ENCODE measurements at places on chromosomes 5 and 9.
A peak's percentile ranks its signal among the peaks of the same experiment; 100 is the strongest.

- H3K4me3 ChIP-seq, result no peak overlapping the region
- H3K27me3 ChIP-seq, result no peaks in the 10 kb centered on the region
- no peaks in the 10 kb centered on the region for H3K36me3 ChIP-seq
- no peak overlapping the region for H3K27ac ChIP-seq
- no peaks in the 10 kb centered on the region for H3K4me1 ChIP-seq
Observed at GRCh38 chr5:80615266-80615914, 39.1 kb upstream of the MSH3 start.

GRCh38 chr5:139064613-139065012 lies 133.6 kb downstream of the SIL1 start:
- H3K4me1 ChIP-seq, result peaks cover 56% of the 10 kb centered on the region
- no peaks in the 10 kb centered on the region for H3K36me3 ChIP-seq
- H3K27ac ChIP-seq, result peak overlapping the region; percentile 46
- H3K4me3 ChIP-seq, result no peak overlapping the region

DNA sequence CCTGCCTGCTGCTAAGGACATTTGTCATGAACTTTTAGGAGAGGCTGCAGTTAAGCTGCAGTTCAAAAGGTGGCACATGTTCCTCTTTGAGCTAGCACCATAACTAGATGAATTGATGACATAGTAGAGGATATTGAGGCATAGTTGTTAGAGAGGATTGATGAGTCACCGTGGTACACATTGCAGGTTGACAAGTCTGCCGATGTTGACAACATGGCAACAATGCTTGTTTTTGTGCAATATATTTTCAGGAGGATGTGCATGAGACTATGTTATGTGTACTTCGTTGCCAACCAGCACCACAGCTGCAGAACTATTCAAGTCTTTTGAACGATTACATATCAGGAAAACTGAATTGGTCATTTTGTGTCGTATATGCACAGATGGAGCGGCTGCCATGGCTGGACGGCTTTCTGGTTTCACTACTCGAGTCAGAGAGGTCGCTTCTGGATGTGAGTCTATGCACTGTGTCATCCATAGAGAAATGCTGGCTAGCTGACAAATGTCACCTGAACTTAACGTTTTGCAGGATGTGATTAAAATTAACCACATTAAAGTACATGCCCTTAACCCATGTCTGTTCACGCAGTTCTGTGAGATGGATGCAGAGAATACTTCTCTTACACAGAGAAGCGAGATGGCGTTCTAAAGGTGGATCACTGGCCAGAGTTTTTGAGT lies 24.2 kb downstream of the ANP32B start:
- no peaks in the 10 kb centered on the region for H3K27me3 ChIP-seq
- no peak for DNase-seq
- H3K4me1 ChIP-seq, result peaks cover 25% of the 10 kb centered on the region

- no peaks in the 10 kb centered on the region for H3K36me3 ChIP-seq
- no peaks in the 10 kb centered on the region for H3K4me1 ChIP-seq
- H3K4me3 ChIP-seq, result no peak overlapping the region
- DNase-seq, result no peak
Observed at GRCh38 chr9:129405089-129405826, 215.6 kb downstream of the C9orf50 start.

- H3K27ac ChIP-seq, result peak overlapping the region; percentile 49
- H3K27me3 ChIP-seq, result no peaks in the 10 kb centered on the region
- no peaks in the 10 kb centered on the region for H3K36me3 ChIP-seq
- DNase-seq, result no peak
- no peaks in the 10 kb centered on the region for H3K4me1 ChIP-seq
Observed at GRCh38 chr9:127779136-127779981, 893 bp upstream of the SH2D3C start.

- no peak for DNase-seq
- H3K4me3 ChIP-seq, result no peak overlapping the region
- H3K27ac ChIP-seq, result no peak overlapping the region
- H3K36me3 ChIP-seq, result no peaks in the 10 kb centered on the region
- no peaks in the 10 kb centered on the region for H3K4me1 ChIP-seq
Observed at GRCh38 chr5:73487815-73488214, 10.4 kb upstream of the BTF3 start.

DNA sequence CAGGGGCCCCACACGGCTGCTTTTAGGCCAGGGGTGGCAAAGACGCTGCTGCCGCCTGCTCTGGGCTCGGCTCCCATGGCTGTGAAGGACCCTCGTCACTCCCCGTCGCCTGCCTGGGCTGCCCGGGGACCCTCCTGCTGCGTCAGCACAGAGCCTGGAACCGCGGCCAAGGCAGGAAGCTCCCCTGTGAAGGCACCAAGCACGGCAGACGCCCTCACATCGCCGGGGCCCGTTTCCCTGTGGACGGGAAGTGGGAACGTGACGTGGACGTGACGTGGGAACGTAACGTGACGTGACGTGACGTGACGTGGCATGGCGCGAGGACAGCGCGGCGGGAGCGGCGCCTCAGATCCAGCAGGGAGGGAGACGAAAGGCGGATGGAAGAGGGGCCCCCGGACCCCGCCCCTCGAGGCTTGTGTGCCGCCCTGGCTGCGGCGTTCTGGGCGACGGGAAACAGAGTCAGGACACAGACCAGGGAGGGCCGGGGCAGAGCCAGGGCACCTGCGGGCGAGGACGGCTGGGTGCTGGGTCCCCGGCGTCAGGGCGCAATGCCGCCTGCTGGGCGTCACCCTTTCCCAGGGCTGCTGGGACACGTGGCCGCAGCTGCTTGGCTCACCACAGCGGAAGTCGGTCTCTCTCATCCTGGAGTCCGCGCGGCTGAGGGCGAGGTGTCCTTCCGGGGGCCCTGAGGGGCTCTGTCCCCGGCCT lies 53.1 kb downstream of the MRPL36 start:
- no peaks in the 10 kb centered on the region for H3K36me3 ChIP-seq
- no peak for DNase-seq
- H3K4me3 ChIP-seq, result no peak overlapping the region
- H3K4me1 ChIP-seq, result no peaks in the 10 kb centered on the region

DNA sequence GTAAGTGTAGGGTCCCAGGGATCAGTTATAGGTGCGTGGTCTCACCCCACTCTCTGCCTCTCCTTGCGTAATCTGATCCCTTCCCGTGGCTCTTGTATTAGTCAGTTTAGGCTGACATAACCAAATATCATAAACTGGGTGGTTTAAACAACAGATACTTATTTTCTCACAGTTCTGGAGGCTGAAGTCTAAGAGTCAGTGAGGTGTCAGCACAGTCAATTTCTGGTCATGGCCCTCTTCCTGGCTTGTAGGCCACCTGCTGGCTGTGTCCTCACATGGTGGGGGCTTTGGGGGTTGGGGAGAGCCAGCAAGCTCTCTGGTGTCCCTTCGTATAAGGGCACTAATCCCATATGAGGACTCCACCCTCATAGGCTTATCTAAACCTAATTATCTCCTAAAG lies 32.3 kb downstream of the CARTPT start:
- H3K27ac ChIP-seq, result no peak overlapping the region
- no peaks in the 10 kb centered on the region for H3K36me3 ChIP-seq
- DNase-seq, result no peak
- H3K4me1 ChIP-seq, result no peaks in the 10 kb centered on the region
- no peak overlapping the region for H3K4me3 ChIP-seq

DNA sequence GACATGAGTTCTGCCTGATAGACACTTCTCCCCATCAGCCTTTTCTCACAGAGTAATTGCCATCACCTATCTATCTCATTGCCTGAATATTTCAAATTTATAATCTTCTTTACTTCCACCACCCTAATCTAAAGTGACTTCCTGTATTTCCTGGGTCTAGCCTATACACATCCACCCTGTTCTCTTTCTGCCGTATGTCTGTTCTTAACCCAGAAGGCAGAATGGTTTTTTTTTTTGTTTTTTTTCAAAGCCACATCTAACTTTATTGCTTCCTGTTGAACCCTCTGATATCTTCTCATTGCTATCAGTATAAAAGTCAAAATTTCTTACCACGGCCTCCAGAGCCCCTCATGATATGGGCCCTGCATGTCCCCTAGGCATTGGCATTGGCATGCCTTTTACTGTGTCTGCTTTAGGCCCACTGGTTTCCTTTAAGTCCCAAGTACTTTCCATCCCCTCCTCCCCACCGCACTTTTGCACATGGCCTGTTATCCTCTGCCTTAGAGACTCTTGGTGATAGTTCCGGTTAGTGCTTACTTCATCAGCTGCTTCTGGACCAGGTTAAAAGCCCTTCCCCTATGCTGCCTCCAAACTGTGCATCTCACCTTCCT lies 159.9 kb downstream of the MAN2A1 start:
- no peak for DNase-seq
- H3K27me3 ChIP-seq, result no peaks in the 10 kb centered on the region
- H3K4me3 ChIP-seq, result no peak overlapping the region
- H3K27ac ChIP-seq, result no peak overlapping the region
- H3K36me3 ChIP-seq, result no peaks in the 10 kb centered on the region
- no peaks in the 10 kb centered on the region for H3K4me1 ChIP-seq

DNA sequence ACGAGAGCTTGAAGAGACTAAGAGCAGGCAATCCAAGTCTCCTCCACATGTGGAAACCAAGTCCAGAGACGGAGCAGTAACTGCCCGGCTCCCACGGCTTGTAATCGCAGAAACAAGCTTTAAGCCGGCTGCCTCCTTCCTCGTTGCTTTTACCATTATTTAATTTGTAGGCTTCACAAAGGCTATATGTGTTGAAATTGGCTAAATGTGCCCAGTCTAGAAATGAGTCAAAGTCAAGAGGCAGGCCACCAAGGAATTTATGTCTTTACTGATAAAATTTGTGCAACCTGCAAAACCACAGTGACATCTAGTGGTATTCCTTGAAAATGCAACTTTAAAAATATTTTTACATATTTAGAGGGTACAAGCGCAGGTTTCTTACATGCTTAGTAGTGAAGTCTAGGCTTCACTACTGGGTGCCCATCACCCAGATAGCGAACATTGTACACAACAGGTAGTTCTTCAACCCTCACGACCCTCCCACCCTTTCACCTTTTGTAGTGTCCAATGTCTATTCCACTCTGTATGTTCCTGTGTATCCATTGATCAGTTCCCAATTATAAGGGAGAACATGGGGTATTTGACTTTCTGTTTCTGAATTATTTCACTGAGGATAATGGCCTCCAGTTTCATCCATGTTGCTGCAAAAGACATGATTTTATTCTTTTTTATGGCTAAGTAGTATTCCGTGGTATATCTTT lies 33.5 kb upstream of the EBF1 start:
- no peak overlapping the region for H3K27ac ChIP-seq
- DNase-seq, result no peak
- no peak overlapping the region for H3K4me3 ChIP-seq
- no peaks in the 10 kb centered on the region for H3K4me1 ChIP-seq

- H3K4me3 ChIP-seq, result no peak overlapping the region
- H3K27ac ChIP-seq, result no peak overlapping the region
- peaks cover 17% of the 10 kb centered on the region for H3K4me1 ChIP-seq
- H3K27me3 ChIP-seq, result no peaks in the 10 kb centered on the region
Observed at GRCh38 chr5:68950125-68950524, 143.7 kb upstream of the SLC30A5 start.

- H3K4me1 ChIP-seq, result peaks cover 13% of the 10 kb centered on the region
- peak overlapping the region; percentile 83 for H3K27ac ChIP-seq
- no peak for DNase-seq
- no peak overlapping the region for H3K4me3 ChIP-seq
Observed at GRCh38 chr9:6105738-6106137, 90.3 kb upstream of the RANBP6 start.

DNA sequence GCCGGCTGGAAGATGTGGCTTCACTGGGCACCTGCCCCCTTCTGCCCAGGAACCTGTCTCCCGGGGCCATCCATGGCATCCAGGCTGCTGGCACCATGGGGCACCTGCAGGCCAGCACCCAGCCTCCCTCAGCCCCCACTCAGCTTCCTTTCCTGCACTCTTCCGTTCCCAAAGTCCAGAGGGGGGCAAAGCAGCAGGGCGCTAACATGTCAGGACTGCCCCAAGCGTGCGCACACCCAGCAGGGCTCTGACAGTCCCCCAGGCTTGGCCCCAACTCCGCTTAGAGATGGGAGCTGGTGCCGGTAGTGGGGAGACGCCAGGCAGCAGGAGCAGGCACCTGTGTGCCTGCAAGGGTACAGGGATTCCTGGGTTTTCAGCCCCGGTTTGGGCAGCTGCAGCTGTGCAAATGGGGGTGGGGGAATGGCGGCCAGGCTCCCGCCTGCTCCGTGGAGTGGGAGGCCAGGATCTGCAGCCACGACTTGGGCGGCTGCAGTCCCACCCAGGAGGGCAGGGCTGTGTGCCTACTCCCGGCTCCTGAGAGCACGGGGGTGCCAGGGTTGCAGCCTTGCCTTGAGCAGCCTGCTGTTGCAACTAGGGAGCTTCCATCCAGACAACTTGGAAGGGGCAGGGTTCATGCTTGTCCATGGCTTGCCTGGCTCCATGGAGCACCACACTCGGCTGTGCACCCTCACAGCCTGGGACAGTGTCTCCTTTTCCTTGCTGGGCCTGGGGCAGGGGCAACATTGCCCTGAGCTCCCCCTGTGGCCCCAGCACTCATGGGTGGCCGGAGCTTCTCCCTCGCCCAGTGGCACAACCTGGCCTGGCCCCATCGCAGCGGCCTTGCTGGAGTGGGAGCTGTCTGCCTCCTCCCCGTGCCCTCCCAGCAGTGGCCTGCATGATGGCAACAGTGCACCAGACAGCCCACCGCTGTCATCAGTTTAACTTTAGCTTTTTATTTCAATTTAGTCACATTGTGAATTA lies 561.1 kb downstream of the MTRR start:
- DNase-seq, result no peak
- no peak overlapping the region for H3K4me3 ChIP-seq
- H3K27ac ChIP-seq, result no peak overlapping the region
- H3K27me3 ChIP-seq, result no peaks in the 10 kb centered on the region
- H3K36me3 ChIP-seq, result no peaks in the 10 kb centered on the region

DNA sequence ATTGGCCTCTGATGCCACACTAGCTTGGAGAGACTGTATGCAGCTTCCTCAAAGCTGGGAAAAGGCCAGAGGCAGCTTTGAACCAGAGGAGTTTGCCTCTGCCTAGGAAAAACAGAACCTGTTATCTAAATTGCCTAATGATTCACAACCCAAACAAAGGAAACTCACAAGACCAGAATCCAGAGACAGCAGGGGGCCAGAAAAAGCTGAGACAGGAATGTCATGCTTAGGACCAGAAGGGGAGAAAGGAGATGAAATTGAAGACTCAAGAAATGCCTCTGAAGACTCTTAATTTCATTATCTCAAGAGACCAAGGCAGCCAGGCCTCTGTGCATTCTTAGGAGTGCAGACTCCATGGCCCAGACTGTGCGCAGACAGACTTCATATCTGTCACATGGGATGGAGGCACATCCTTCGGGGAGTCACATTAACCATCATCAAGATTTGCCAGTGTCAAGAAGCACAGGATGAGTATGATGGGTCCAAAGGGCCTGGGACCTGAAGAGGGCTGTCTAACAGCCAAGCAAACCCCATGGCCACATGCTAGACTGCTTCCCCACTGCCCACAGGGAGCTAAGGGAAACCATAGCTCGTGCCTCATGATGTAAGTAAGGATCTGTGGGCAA lies 57.3 kb downstream of the ARSB start:
- DNase-seq, result no peak
- H3K4me1 ChIP-seq, result no peaks in the 10 kb centered on the region
- no peaks in the 10 kb centered on the region for H3K27me3 ChIP-seq
- no peak overlapping the region for H3K27ac ChIP-seq
- no peak overlapping the region for H3K4me3 ChIP-seq
